LNCaP clone FGC (cell line): ENCODE measurements at places on chromosomes 12 and 14.

DNA sequence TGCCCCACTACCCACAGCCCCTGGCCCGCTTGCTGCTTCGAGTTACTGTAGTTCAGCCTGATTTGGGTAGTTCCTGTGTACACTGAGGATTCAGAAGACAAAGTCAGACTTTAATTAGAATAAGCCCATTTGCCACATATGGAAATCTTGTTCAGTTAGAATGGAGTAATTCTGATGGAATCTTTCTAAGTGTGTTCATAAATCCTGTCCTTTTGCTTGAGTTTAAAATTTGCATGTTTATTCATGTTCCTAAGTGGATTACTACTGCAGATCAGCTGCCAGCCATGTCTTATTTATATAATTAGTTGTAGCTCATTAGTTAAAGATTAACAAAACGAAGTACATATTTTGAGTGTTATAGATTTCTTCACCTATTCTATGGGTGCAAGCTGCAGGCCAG, 504.5 kb downstream of the PCNX1 start:
- DNase-seq, result no peak

DNA sequence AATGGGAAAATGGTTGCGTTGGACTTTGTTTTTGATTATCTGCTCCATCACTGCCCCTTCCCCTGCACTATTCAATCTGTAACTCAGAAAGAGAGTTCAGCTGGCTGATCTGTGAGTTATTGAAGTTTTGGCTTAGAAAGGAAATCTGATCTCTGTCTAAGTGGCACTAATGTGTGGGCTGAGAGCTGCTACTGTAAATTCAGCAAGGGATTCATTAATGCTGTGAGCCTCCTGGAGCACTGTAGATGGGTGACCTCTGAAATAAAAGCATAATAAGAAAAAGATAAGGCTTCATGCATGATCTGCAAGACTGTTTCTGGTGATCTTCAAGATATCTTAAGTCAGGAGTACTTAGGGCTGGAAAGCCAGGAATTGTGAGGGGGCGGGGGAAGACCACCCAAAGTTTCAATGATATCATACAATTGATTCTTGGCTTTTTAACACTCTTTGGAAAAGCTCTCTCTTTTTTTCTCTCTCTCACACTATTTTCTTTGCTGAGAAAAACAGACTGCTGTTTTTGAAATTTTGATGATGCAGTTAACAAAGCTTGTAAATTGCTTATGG, 101.1 kb downstream of the C12orf75 start:
- no peak for DNase-seq

DNA sequence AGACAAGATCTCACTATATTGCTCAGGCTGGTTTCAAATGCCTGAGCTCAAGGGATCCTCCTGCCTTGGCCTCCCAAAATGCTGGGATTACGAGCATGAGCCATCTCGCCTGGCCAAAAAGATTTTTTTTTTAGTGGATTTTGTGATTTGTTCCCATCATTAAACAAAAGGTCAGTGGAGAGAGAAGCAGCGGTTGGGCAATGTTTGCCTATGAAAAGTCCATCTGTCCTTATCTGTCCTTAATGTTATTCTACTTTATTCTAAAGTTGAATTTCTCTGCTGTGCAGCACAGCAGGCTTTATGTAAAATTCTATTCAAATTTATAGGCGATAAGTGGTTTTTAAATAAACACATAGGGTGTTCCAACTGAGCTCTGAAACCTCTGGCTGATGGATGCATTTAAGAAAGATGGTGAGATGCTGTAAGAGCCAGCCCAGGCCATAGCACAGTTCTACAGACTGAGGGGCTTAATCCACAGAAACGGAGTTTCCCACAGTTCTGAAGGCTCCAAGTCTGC, 18.8 kb downstream of the HCAR2 start:
- DNase-seq, result no peak

GRCh38 chr14:24693353-24693737, 59.4 kb upstream of the GZMB start:
- DNase-seq, result no peak

DNA sequence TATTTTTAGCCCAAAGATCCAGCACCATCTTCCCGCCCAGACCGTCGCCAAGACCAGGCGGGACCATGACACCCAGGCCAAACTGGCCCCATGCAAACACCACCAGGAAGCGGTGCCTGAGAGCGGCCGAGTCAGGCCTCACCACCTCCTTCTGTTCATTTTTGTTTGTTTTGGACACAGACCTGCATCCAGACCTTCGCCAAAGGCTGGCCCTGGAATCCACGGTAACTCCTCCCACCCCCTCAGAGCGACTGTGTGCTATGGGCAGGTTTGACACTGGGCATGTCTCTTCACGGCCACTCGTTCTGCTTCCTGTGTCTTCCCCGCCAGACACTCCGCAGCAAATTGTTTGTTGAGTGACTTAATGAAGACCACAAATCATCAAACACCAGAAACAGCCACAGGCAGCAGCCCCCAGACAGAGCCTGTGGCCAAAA, 47.1 kb downstream of the NCOR2 start:
- DNase-seq, result peak; percentile 99

GRCh38 chr12:91630596-91631293, 448.1 kb upstream of the DCN start:
- no peak for DNase-seq

- DNase-seq, result no peak
Measured at GRCh38 chr12:66885115-66885875, 206.4 kb upstream of the GRIP1 start.

- DNase-seq, result no peak
Measured at GRCh38 chr14:92121207-92121669, 268 bp downstream of the NDUFB1 start.

- no peak for DNase-seq
Measured at GRCh38 chr14:102584871-102585869, 7.3 kb upstream of the RCOR1 start.

- DNase-seq, result no peak
Measured at GRCh38 chr12:127113945-127114344, 1153.0 kb upstream of the TMEM132C start.

- DNase-seq, result no peak
Measured at GRCh38 chr12:72677846-72678245, 405.7 kb downstream of the TRHDE start.

- no peak for DNase-seq
Measured at GRCh38 chr14:91935586-91935985, 11.9 kb downstream of the FBLN5 start.

DNA sequence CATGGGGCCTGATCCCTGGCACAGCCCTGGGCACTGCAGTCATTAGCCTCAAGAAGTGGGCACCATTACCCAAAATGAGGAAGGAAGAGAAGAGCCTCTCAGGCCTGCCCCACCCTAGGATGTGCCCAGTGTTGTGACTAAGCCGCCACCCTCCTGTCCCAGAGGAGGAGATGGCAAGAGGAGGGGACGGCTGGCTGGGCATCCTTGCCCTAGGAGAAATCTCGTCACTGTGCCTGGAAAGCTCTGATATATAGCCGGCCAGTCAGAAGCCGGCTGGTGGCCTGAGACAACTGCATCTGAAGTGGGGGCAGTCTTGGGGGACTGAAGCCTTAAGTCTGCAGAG, 115.2 kb downstream of the LGMN start:
- DNase-seq, result no peak

GRCh38 chr12:7101047-7101693, 7.8 kb downstream of the C1RL start:
- DNase-seq, result no peak

DNA sequence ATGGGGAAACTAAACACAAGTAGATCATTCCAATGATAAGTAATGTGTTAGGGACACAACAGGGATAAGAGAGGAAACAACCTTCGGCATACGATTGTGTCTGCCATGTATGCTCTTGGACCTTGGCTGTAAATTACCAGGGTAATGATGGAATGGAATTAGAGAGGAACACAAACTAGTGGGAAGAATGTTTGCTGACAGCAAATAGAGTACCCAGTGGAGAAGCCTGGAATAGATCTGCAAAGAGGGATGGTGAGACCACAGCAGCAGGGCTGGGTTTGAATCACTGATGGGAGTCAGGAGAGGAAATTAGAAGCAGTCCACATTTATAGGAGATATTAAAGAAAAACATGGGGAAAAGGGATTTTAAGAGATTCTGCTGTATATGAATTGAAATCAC, 172.8 kb downstream of the LRIG3 start:
- DNase-seq, result no peak

DNA sequence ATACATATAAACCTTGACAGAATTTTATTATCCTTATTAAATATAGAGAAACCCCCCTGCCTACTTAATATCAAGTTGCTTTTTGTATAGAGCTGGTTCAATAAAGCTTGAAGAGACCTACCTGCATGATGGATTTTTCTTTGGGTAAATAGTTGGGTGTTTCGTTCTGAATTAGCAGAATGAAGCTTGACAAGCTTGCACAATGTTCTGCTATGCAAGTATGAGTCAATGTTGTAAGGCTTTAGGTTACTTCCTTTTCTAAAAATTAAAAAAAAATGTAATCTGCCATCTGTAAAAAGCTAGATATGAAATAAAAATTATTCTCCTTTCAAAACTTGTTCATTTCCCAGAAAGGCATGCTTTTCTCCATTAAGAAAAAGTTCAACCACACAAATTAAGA, 1662.6 kb upstream of the SEL1L start:
- DNase-seq, result no peak

DNA sequence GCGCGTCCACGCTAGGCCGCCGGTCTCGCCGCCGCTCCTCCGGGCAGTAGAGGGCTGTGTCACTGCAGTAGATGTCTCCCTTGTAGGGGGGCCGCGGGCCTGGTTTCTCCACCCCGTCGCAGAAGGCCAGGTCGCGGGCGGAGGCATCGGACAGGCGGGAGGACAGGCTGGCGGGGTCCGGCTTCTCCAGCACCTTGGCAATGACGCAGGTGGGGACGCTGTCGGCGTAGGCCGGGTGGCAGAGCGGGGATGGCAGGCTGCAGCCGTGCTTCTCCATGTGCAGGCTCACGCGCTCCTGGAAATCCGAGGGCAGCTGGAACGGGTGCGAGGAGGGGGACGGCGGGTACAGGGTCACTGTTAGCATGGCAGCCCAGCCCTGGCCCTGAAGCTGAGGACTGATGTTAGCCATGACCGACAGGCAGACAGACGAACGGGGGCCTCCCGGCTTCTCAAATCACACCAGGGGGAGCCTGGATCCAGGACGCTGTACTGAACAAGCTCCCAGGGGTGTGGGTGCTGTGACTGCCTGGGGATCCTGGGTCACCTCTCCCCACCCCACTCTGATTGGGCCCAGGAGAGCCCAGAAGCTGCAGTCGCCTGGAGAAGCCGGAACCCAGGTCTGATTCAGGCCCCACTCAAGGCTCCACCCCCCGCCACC, 48.1 kb downstream of the BEGAIN start:
- DNase-seq, result no peak

DNA sequence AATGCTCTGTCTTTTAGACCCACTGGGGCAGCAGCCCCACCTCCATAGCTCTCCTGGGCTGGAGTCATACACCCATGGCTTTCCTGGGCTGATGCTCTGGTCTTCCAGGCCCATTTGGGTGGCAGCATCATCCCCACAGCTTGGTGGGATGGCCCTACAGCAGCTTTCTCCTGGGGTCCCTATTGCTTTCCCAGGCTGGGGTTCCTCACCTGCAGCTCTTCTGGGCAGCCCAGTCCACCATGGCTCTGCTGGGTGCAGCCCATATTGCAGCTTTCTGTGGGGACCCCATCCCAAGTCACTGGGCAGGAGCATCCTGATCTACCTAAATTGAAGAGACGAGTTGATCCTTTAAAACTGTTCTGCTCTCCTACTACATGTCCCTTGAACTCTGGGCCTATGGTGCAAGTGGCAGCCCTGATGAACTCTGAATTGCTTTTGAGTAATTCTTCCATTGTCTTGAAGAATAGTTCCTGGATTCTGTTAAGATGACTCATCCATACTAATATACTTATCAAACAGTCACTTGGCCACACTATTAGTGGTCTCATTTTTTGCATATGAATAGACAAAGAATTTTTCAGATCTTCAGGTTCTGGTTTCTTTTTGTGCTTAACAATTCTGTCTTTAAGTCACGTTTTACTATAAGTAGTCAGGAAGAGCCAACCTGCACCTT, 390.1 kb downstream of the DPF3 start:
- no peak for DNase-seq

DNA sequence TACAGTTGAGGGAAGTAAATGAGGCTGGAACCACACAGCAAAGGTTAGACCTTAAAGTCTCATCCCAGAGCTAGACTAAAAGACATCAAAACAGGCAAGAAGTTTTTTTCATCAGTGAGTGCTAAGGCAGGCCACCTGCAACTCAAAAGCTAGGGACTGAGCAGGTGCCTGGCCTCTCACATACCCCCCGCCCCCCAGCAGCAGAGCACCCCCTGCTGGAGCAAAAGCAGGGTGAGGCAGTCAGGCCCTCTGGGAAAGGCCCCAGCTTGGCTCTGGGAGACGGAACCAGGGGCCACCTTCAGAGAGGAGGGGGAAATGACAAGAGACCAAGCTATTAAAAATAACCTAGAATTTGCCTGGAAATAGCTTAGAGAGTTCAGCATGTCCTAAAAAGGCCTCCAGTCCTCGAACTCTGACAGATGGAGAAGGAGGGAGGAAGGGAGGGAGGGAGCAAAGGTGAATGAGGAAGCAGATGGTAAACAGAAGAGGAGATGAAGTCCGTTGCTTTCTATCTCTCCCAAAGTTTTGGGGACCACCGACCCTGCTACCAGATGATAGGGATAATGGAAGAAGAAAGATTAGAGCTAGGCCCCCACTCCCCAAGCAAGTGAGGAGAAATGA, 1.8 kb downstream of the ITGA7 start:
- DNase-seq, result no peak

DNA sequence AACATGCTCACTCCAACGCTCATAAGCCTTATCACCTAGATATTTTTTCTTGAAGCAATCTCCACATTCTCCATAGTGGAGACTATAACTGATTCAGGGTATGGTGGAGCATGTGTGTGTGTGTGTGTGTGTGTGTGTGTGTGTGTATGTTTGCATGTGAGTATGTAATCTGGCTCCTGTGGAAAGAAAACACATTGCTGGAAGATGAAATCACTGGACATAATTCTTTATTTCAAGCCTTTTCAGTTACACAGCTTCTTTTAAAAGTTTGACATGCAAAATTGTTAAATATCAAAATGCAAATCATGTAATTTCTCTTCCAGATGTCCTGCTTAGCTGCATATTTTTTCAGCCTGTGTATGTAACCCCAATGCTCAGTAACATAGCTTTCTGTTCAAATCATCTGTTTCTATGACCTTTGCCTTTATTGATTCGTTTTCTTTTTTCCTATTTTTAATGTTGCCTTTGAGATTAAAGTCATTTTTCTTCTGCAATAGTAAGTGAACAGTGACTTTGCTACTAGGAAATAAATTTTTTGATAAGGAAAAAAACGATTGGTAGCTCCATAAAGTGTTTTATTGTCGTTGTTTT, 80.5 kb upstream of the BTG1 start:
- no peak for DNase-seq

DNA sequence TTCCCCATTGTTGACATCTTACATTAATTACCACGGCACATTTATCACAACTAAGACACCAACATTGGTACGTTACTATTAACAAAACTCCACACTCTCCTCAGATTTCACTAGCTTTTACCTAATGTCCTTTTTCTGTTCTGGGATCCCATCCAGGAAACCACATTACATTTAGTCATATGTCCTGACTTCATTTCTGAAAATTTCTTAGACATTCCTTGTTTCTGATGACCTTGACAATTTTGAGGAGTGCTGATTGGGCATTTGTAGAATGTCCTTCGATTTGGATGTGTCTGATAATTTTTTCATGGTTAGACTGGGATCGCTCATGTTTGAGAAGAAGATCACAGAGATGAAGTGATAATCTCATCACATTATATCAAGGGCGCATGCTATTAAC, 34.6 kb upstream of the ACSM4 start:
- DNase-seq, result no peak

GRCh38 chr14:61891170-61891569, 128.9 kb downstream of the SNAPC1 start:
- DNase-seq, result no peak

- no peak for DNase-seq
Measured at GRCh38 chr14:33280646-33281045, 342.0 kb downstream of the NPAS3 start.
